AG09309 (cell line): ENCODE measurements at places on chromosomes 7 and 10.

DNA sequence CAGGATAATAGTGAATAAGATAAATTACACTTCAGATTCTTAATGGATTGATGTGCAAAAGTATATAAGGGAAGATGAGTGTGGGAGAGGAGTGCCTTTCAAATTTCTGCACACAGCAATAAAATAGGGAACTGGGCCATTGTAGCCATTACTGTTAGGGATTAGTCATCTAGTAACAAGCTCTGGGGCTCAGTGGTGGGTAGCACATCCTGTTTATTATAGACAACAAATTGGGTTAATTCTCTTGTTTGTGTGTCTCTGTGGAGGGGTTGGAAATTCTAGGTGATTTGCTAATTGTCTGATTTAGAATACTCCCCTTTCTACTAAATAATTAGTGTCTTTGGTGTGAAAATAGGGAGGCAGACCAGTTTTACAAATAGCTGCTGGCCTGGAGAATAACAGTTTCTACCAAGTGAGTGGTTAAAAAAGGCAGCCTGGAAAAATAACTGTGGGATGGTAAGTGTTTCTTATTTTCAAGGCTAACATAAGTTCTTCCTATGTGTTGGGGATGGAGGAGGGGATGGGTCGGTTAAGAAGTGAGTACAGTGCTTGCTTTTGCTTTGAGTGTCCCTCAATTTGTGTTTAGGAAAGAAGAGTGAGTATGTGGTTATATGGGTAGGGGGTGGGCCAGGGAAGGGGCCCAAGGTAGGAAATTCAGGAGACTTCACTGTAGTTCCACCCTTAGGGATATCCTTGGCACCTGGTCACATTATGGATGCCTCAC, 43.3 kb upstream of the TMEM248 start:
- no peak for DNase-seq

DNA sequence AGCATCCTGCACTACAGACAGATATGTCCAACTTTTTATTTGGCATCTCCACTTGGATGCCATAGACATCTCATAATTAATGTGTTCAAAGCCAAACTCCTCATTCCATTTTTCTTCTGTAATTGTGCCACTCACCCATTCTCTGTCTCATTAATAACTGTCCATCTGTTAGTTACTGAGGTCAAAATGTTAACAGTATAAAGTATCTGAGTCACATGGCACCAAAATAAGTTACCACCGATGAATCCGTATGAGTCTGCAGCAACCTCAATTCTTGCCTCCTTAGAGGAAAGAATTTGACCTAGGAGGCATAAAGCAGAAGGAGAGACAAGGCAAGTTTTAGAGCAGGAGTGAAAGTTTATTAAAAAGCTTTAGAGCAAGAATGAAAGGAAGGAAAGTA, 16.5 kb upstream of the NT5C3A start:
- DNase-seq: no peak

DNA sequence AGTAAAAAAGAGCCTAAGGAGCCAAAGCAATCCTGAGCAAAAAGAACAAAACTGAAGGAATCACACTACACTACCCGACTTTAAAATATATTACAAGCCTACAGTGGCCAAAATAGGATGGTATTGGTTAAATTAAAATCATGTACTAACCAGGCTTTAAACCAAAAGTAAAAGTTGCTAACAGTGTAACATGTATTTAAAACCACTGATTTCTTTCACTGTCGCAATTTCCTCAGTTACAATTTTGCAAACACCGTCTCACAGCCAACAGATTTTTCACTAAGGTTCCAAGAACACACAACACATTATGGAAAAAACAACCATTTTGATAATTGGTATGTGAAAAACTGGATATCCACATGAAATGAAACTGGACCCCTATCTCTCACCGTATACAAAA, 74.0 kb downstream of the JMJD1C start:
- DNase-seq: no peak

GRCh38 chr10:283916-284356, 148.7 kb downstream of the ZMYND11 start:
- no peak for DNase-seq

DNA sequence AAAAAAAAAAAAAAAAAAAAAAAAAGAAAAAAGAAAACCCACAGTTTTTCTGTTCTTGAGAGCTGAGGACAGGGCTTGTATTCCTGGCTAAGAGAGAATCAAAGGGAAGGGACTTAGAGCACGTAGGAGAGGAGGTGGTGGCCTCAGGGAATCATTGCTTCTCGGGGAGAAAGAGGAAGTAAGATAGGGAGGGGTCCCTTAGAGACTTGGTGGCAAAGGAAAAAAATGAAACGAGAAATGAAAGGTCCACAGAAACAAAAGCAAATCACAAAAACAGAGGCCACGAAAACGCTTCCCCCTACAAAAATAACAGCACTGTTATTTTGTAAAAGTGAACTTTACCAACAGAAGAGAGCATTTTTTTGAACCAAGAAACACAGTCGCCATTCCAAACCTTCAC, 323.1 kb upstream of the GALNT17 start:
- no peak for DNase-seq

DNA sequence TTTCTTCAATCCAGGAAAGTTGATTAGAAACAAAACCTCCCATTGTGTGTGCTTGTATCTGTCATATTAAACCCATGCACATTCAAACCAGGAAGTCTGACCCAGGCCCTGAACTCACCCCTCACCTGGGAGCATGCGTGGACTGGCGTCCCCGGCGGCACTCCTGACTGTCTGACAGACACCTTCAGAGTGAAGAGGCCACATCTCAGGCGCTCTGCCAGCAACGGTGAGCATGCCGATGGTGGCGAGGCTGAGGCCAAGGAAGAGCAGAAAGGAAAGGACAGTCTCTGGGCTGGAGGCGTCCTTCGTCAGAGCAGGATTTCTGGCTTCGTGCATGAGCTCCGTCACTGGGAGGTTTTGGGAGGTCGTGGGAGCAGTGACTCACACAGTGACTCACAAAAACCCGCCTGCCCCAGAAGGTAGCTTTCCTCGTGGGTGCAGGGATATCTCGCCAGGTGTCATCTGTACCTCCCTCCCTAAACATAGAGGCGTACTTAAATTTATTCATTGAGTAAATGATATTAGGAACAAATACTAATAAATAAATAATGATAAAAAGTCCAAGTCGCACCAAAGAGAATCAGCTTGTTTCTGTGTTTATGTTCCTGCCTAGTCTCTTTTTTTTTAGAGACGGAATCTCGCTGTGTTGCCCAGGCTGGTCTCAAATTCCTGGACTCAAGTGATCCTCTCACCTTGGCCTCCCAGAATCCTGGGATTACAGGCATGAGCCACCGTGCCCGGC, 13.5 kb downstream of the IQCE start:
- DNase-seq: no peak

GRCh38 chr10:21705828-21706176, 171.8 kb downstream of the MLLT10 start:
- DNase-seq: no peak

- no peak for DNase-seq
Measured at GRCh38 chr10:71633920-71634319, 85.7 kb downstream of the C10orf105 start.

- DNase-seq: no peak
Measured at GRCh38 chr10:34464000-34464399, 351.1 kb downstream of the PARD3 start.

DNA sequence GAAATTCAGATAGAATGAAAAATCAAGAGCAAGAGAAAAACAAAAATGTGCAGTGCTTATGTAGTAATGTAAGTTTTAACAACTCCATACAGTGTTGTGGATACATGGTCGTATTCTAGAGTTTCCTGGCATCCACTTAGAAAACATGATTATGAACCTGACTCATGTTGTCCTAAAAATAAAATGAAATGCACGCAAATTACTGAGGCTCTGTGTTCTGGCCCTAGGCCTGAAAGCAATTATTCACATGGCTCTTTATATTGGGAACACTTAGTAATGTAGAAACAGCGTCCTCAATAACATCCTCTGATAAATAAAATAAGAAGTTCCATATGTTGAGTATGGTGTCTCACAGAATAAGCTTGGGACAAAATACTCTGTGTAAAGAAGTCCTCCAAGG, 200.2 kb upstream of the SEMA3E start:
- no peak for DNase-seq

- DNase-seq: no peak
Measured at GRCh38 chr7:148264933-148265557, 325.5 kb upstream of the C7orf33 start.

GRCh38 chr7:70288781-70289456, 690.6 kb downstream of the AUTS2 start:
- no peak for DNase-seq

- no peak for DNase-seq
Measured at GRCh38 chr10:126101325-126101724, 205.0 kb downstream of the FANK1 start.

DNA sequence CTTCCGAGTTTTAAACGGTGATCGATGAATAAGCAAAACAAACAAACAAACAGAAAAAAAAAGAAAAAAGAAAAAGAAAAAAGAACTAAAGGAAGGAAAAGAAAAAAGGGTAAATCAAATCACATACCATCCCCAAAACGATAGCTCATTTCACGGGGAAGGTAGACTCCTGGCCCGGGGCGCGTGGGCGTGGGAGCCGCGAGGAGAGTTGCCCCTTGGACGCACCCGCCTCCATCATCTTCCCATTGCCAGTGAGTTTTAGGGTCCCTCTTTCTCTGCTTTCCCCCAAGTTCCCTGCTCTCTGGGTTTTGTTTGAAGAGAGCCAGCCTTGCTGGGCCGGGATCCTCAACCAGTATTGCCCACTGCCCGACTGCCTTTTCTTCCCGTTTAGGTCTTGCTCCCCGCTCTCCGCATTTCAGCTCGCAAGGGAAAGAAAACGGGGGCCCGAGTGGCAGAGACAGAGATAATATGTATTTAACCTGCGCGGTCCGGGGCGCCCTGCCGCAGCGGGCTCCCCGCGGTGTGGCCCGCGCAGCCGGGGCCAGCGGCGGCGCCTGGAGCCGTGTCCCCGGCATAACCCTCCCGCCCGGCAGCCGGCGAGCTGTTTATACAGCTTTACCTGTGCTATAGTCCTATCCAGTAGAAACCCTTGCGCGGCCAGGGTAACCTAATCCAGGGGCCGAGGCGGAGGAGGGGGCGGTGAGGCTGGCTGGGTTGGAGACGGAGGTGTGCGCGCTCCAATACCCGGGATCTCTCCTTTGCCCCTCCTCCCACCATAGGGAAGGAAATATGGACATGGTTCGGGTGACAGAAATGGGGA, 5.2 kb upstream of the GATA3 start:
- no peak for DNase-seq

GRCh38 chr10:72108830-72109635, 20.7 kb upstream of the SPOCK2 start:
- no peak for DNase-seq

- DNase-seq: no peak
Measured at GRCh38 chr10:62024026-62024701, 122.7 kb downstream of the ARID5B start.

- DNase-seq: no peak
Measured at GRCh38 chr7:100546129-100546925, 7.3 kb downstream of the AGFG2 start.

DNA sequence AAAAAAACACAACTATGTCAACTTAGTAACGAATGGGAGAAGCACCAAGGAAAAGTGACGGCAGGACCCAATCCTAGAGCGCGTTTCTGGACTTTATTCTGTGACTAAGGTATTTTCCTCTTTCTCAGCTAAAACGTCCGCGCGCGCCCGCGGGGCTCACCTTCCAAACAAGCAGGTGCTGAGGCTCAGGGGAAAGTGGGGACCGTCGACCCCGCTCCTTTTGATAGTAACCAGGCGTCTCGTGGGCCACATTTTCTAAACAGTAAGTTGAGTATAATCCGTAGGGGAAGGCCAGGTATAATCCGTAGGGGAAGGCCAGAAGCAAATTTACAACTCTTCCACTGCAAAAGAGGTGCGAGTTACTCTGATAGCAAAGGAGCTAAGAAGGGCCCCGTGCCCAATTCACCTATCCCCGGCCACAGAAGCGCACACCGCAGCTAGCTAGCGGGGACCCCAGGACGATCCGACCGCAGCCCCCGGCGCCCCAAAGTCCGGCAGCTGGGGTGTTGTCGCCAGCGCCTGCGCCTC, 743 bp downstream of the MKI67 start:
- no peak for DNase-seq

DNA sequence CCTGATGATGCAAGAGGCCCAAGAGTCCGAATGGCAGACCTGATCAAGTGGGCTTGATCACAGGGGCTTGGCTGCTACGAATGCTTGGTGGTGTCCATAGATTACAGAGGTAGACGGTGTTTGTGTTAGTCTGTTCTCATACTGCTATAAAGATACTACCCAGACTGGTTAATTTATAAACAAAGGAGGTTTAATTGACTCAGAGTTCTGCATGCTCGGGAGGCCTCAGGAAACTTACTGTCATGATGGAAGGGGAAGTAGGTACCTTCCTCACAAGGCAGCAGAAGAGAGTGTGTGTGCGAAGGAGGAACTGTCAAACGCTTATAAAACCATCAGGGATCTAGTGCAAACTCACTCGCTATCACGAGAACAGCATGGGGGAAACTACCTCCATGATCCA, 268.9 kb upstream of the KLF6 start:
- no peak for DNase-seq

- DNase-seq: no peak
Measured at GRCh38 chr10:3118641-3119091, 51.3 kb downstream of the PFKP start.

DNA sequence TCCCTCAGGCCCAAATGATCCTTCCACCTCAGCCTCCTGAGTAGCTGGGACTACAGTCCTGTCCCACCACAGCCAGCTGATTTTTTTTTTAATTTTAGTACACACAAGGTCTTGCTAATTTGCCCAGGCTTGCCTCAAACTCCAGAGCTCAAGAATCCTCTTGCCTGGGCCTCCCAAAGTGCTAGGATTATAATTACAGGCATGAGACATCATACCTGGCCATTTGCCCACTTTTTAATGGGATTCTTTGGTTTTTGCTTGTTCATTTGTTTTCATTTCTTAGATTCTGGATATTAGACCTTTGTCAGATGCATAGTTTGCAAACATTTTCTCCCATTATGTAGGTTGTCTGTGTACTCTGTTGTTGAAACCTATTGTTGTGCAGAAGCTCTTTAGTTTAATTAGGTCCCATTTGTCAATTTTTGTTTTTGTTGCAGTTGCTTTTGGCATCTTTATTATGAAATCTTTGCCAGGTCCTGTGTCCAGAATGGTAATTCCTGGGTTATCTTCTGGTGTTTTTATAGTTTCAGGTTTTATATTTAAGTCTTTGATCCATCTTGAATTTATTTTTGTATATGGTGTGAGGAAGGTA, 95.2 kb downstream of the GLCCI1 start:
- DNase-seq: no peak

- DNase-seq: no peak
Measured at GRCh38 chr10:74816824-74817498, 9.4 kb upstream of the KAT6B start.

- no peak for DNase-seq
Measured at GRCh38 chr7:66731986-66732385, 8.5 kb upstream of the RABGEF1 start.

- no peak for DNase-seq
Measured at GRCh38 chr10:15244635-15245197, 76.2 kb upstream of the NMT2 start.

DNA sequence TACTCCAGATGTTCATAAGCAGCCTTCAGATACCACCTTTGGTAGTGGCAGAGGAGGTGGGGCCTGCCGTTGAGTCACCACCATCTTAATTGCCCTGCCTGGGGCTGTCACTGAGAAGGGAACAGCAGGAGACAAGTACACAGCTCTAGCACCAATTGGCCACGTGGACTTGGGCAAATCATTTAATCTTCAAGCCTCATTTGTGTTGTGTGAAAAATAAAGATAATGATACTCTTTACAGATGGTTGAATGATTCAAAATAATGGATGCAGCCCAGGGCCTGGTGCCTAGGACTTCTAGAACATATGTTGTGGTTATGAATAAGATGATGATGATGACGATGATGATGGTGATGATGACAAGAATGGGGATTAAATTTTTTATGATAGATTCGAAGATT, 111.9 kb upstream of the ADAM12 start:
- no peak for DNase-seq
